ENCODE measurements at places on chromosomes 2 and 18. TPM values are rescaled to one million over a fixed set of nuclear protein-coding genes. Genes with fewer than 3 reads are reported as not detected.

GRCh38 chr2:62586981-62587380 is 81.0 kb upstream of the TMEM17 start:
- DNase-seq = no peak

DNA sequence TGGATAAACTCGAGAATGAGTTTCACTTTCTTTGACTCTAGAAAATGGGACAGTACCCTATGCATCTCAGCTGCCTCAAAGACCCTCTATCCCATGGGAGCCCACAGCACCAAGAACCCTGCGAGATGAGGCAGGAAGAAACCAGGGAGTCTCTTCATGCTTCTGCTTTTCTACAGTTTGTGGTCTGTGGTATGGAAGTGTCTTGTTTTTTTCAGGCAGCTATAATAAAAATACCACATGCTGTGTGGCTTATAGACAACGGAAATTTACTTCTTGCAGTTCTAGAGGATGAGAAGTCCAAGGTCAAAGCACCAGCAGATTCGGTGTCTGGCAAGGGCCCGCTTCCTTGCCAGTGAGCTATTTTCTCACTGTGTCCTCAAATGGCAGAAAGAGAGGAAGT is 257.9 kb downstream of the SUCLG1 start:
- DNase-seq = no peak

DNA sequence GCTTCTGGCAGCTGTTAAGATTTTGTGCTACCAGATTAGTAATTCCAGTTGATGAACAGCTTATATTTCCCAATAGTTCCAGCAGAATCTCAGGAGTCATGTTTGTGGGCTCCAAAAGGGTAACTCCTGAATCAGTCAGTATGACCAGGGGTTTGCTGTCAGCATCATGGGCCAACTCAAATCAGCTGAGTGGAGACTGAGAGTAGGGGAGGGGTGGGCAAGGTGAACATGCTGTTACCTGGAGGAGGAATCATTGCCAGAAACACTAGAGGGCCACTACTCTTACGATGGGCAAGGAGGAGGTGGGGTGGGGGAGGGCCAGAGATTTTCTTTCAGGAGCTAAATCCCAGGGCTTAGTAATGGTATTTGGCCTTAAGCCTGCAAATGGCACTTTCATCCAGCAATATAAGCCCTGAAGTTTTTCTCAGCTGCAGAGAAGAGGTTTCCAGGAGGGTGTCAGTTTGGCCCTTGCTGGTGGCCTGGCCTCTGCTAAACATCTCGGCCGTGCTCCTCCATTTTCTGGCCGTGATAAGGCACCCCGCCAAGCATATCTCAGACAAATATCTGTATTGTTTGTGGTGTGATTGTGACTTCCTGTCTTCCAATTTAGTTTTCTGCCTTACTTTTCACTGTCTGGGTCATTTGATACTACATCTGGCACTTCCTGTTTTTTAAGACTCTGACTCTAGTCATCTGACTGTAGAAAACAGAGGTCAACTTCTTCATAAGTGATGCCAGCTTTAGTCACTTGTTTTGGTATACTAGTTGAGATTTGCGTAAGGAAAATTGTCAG is 120.5 kb upstream of the CXCR4 start:
- no peak for DNase-seq

DNA sequence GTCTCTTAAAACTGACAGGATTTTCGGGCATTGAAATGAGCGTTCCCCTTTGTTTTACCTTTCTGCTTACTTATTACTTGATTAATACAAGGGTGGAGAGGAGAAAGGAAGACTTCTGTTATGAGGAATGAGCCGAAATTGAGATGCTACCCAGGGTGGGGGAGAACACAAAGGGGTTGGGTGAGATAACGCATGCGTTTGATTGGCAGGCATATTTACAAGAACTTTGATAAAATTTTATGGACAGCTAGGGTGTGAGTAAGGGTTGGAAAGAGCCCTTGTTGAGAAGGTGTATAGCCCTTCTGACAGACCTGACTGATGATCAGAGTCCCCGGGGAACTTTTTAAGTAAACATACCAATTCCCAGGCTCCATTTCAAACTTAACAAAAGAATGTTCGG is 1.8 kb downstream of the RNF138 start:
- DNase-seq = no peak

NFU1 gene
- 94.2 TPM for total RNA-seq

RNF181 gene
- 110 TPM for total RNA-seq

Measured in mesenteric fat pad (tissue), 1 donor.